ENCODE measurements at places on chromosomes 12 and 14.

DNA sequence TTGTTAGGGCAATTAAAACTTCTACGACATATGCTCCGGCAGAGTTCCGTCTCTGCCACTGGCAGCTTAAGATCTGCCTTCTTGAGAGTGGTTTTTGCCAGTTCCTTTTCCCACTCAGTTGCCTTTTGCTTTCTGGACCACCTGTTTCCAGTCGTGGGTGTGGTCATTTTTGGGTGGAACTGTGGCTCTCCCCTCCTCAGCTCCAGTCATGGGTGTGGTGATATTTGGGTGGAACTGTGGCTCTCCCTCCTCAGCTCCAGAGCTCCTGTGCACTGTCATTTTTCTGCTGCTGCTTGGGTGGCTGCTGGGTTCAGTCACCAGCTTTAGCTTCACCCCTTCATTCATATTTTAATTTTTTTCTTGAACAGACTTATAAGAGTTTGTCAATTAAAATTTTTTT lies 25.3 kb downstream of the WDR20 start:
- DNase-seq: no peak

DNA sequence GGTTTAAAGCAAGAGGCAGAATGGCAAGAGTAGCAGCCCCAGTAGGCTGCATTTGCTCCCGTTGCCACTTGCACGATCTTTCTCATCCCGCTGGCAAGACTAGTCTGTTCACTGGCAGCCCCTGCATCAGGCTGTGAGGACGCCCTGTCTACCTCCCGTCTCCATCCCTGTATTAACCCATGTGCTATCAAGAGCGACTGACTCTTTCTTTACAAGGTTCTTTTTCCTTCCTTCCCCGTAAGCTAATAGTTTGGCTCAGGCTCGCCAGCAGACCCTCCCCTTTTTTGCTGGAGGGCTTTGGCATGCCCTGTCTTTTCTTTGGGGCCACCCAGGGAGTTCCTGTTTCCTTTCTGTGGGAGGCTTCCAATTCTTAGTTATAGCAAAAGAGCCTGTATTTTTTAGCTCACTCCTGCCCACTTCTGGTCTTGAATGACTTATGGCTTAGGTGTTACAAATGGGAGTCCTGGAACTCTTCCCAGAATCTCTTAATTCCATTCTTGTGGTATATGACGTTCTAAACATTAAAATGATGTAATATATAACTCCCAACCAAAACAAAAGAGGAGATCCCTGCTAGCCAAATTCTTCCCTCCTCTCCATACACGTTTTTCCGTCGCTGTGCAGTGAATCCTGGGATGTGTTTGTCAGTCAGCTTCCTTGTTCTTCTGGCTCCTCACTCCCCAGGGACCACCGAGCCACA lies 149.0 kb downstream of the PRKCH start:
- DNase-seq: peak; percentile 58

GRCh38 chr14:47186486-47186885 lies 488.9 kb downstream of the MDGA2 start:
- DNase-seq: peak; percentile 38

- DNase-seq: no peak
Observed at GRCh38 chr12:59632408-59632807, 36.6 kb downstream of the SLC16A7 start.

GRCh38 chr12:124242529-124243065 lies 52.3 kb upstream of the RFLNA start:
- DNase-seq: no peak

GRCh38 chr14:71165121-71166031 lies 258.1 kb downstream of the PCNX1 start:
- DNase-seq: no peak

- peak; percentile 6 for DNase-seq
Observed at GRCh38 chr12:109625131-109625559, 51.6 kb downstream of the MVK start.

DNA sequence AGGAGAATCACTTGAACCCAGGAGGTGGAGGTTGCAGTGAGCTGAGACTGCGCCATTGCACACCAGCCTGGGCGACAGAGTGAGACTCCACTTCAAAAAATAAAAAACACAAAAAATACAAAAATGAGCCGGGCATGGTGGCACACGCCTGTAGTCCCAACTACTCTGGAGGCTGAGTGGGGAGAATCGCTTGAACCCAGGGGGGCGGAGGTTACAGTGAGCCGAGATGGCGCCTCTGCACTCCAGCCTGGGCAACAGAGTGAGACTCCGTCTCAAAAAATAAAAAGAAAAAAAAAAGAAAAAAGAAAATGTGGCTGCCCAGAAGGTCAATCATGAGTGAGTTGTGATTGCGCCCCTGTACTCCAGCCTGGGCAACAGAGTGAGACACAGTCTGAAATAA lies 9.2 kb downstream of the DNAJC22 start:
- no peak for DNase-seq

GRCh38 chr12:14213542-14213941 lies 151.9 kb upstream of the ATF7IP start:
- no peak for DNase-seq

DNA sequence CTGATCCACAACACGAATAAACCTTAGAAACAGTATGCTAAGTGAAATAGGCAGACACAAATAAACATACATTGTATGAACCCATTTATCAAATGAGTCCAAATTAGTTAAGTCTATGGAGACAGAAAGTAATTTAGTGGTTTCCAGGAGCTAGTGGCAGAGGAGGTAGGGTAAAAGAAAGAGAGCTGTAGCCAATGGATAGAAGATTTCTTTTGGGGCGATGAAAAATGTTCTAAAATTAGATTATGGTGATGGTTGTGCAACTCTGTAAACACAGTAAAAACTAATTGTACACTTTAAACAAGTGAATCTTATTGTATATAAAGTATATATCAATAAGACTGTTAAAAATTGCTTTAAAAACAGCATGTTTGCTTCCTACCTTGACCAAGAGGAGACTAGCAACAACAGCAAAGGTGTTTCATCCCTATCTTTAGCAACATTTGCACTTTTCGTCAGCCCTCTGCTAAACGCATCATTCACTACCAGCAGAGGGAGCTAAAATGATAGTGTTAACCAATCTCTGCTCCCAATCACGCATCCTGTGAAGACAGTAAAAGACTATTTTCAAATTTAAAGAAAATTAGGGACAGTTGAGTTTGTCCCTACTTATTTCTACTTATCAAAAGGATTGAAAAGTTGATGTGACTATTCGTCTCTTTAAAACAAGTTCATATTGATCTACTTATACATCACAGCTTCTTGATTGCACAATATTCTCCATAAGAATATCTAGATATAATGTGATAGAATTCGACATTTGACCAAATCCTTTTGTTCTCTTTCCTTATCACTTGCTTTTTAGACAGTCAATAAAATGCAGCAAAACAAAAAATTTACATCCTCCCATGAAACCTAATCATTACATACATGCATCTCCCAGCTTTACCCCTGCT lies 24.0 kb upstream of the LGR5 start:
- peak; percentile 38 for DNase-seq

- peak; percentile 81 for DNase-seq
Observed at GRCh38 chr12:46562625-46563225, 190.2 kb upstream of the SLC38A2 start.

- no peak for DNase-seq
Observed at GRCh38 chr12:122850695-122851350, 15.6 kb downstream of the HIP1R start.

- DNase-seq: no peak
Observed at GRCh38 chr12:11556682-11557081, 92.8 kb upstream of the ETV6 start.

- DNase-seq: no peak
Observed at GRCh38 chr12:80714846-80715245, 1.9 kb upstream of the MYF5 start.

DNA sequence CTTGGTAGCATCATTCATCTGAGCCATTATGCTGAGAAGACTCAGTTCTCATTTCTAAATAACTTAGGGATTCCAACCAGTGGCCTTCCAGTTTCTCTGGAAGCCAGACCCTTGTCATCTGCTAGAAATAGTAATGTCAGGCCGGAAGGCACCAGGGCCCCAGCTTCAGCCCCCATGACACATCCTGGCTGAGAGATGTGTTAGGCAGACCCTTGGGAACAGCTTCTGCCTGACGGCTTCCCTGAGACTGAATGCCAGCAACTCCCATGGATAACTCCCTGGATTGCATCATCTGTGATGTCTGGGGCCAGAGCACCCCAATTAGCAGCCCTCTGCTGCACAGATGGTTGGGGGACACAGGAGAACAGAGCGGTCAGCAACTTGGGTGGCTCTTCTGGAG lies 583.5 kb upstream of the TBX3 start:
- no peak for DNase-seq

DNA sequence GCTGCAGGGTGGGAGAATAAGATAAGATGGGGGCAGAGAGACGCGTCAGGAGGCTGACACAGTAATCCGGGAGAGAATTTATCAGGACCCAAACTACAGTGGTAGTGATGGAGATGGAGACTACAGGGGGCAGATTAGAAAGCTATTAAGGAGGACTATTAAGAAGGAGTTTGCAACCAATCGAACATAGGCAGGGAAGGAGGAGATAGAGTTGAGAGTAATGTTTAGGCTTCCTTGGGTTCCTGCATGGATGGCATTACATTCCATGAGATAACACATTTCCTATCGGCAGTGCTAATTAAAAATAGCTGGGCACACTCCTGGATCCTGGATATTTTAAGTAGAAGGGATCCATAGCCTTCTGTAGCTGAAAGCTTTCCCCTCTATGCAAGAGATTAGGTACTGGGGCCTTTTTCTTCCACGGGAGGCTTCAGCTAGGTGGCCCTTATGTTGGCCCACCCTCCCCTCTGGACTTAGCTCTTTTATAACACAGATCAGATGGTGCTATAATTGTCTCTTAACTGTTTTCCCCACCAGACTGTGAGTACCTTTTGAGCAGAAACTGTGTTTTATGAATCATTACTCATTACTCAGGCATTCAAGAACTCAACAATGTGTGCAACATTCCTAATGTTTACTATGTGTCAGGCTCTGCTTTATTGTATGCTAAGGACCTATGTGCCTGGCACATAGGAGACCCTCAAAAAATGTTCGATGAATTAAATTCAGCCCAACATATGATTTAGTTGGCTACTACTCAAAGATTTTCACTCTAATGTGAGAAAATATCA lies 113.0 kb downstream of the RMST start:
- peak; percentile 55 for DNase-seq

DNA sequence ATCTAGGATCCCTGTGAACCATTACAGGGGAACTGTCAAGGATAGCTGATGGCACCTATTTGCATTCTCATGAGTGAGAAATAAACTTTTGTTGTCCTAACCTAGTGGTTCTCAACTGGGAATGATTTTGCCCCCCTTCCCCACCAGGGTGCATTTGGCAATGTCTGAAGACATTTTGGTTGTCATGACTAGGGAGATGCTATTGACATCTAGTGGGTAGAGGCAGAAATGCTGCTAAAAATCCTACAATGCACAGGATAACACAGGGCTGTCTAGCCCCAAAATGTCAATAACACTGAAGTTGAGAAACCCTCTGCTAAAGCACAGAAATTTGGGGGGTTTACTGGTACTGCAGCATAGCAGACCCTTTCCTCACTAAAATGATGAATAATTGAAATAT lies 140.9 kb upstream of the SRRM4 start:
- no peak for DNase-seq

- DNase-seq: peak; percentile 50
Observed at GRCh38 chr12:76029982-76030340, 1.6 kb downstream of the PHLDA1 start.

DNA sequence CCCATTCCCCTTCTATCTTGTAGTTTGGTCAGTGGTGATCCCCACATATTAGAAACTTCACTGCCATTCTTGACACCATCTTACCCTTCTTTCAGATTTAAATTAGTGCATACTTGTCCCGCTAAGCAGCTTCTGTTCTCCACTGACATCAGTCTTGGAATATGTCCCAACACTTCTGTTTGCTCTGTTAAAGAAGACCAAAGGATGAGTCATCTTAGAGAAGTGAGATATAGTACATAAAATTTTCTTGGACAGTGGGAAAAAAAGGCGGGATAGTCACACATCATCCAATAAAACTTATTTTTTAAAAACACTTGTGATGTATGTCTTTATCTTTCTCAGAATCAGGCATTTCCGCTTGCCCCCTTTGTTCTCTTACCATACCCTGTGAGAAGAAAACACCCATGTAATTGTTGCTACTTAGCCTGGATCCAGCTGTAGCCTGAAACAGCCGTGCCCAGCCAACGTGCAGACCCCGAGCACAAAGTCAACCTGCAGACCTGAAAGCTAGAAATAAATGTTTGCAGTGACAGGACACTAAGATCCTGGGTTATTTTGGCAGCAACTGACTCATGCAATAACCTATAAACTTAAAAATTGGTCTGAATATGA lies 100.1 kb upstream of the PDE3A start:
- DNase-seq: no peak

- no peak for DNase-seq
Observed at GRCh38 chr12:120814203-120814902, 88.7 kb downstream of the ACADS start.

DNA sequence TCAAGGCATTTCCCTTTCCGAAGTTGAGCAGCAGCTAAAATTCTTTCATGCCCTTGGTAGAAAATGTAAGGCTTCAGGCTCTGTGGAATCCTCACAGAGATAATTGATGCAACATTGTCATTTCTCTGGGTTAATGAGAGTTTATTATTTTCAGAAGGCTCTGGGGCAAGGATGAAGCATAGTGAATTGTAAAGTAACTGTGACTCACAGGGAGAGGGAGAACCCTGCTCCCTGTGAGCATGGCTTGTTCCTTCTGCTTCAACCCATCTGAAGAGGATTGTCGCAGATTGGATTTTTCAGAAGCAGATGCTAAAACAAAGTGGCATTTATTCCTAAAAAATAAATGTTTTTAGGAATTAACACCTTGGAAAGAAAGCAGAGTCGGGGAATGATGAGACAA lies 41.2 kb downstream of the APOBEC1 start:
- DNase-seq: no peak

DNA sequence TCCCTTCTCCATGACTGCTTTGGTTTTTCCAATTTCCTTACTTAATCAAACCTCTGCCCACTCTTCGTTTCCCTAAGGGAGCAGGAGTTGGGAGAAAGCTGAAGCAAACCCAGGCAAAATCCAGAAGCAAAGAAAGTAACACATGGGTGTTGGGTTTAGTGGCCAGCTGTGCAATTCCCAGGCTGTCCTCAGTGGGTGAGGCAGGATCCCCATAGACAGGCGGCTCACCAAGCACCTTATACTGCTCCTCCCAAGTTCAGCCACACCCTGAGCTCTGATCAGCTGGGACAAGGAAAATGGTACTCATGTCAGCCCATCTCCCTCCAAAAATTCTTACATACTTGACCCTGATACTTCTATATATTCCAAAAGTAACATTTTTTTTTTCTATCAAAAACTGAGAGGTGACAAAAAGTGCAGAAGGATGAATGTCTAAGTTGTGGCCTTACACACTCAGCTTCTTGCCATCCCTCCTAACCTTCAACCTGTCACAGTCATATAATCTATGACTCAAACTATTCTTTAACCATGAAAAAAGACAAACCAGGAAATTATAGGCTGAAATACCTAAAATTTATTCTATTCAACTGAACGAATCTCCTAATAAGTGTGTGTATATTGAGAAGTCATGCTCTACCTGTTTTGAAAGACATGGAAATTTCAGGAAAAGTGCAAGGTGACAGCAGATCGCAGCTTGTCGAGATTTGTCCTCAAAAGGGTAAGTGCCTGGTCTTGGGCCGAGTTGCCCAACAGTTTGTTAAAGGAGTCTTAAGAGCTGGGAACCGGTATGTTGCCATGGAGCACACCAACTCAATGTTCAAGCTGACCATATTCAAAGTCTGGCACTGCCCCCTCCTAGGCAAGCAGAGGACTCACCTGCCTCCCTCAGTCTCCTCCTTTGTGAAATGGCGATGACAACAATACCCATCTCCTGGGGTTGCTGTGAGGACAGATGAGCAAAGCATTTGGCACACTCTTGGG lies 17.6 kb upstream of the ZFP36L1 start:
- DNase-seq: no peak
